ENCODE measurements at places on chromosomes 2 and 18.

GRCh38 chr18:22789600-22789999 lies 143.5 kb upstream of the RBBP8 start:
- DNase-seq: no peak

DNA sequence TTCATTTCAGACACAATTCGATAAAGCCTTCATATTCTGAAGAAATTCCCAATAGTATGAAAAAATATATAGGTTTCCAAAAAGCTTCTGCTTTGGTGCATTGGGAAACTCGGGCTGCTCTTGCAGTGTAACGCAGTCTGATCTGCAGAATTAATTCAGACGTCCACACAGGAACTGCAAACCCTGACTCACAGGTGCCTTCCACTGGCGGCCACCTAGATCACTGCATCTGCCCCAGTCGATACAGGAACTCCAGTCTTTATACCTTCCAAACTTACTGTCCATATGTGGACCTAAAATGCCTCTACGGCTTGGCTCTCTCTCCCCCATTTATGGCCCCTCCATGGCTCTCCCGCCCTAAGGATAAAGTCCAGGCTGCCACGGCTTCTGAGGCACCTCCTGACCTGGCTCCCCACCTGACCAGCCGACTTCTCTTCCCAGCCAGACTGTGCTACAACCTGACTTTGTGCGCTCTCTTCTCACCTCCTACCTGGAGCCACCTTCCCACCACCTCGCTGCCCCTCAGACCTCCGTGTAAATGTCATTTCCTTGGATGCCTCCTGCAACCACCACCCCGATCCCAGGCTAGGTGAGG lies 39.7 kb downstream of the L3MBTL4 start:
- DNase-seq: no peak

- no peak for DNase-seq
Observed at GRCh38 chr18:32152705-32153448, 37.0 kb upstream of the MEP1B start.

- DNase-seq: no peak
Observed at GRCh38 chr2:145654156-145654555, 1134.2 kb upstream of the ZEB2 start.
